ENCODE measurements at places on chromosomes 6 and 20.

DNA sequence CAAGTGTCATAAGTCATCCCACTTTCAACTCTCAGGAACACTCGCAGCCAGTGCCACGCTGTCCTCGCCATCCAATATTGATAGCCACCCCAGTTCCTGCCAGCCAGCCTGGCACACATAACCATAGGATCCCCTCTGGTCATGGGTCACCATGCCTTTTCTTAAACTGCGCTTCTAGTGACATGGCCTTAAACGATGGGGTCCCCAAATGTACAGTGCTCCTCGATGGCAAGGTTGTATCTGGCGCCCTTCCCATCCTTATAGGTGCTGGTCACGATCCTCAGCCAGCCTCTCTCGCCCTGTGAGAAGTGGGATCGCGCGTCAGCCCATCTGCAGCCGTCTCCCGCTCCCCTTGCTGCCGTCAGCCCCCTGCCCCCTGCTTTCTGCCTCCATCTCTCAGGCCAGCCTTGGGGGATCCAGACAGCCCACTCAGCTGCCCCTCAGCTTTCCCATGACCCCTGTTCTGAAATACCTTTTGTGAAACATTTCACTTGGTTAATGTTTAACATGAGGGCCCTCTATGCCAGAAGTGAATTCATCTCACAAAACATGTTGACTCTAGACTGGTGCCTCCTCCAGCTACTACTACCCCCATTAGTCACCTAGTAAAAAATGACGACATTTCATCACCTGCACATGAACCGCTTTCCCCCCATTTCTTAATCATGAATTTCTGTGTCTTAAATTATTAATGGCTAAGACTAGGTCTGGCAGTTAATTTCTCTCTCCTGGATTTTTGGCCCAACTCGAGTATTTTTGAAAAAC, 11.4 kb downstream of the CTSZ start:
- no peak for DNase-seq

DNA sequence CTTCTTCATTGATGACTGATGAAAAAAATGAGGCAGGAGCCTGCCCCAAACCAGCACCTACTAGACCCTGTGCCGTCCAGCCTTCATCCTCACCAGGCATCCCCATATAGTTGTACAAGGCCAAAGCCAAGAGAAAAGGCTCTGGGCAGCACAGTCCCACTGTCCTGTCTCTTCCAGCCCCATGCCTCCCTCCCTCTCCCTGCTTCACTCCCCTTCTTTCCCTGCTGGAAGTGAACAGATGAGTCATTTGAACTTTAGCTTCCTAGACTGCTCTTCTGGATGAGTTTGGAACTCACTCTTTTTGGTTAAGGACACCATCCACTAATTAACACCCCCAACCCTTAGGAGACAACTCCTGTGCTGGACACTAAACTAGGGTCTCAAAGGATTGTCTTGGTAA, 235.2 kb downstream of the LRFN2 start:
- peak; percentile 14 for DNase-seq

- peak; percentile 63 for DNase-seq
Measured at GRCh38 chr6:100458841-100459591, 5.7 kb downstream of the SIM1 start.

- DNase-seq: peak; percentile 100
Measured at GRCh38 chr6:27146706-27147505, 100.6 kb upstream of the PRSS16 start.

DNA sequence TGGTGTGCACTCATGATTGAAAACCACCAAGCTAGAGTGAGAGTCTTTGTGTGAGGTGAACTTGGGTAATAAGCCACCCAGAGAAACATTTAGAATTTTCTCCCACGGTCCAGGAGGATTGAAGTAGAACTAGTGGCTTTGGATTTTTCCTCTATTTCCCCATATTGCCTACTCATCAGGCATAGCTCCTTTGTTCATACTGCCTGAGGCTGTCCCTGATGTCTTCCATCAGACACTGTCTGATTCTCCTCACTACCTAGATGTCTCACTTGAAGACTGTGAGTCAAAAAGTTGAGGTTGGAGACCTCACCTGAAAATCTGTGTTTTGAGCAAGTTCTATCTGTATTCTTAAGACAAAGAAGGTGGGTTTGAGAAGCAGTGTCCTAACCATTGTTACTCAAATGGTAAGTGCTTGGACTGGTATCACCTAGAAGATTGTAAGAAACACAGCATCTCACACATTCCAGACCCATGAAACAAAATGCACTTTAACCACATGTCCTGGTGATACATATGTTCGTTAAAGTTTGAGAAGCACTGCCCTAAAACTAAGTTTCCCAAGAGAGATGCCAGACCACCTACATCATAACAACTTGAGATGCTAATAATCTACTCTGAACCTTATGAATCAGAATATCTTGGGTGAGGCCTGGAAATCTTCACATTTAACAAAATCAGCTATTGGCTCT, 523.4 kb upstream of the BTBD3 start:
- DNase-seq: peak; percentile 90

GRCh38 chr20:13984211-13984610, 6.2 kb downstream of the SEL1L2 start:
- DNase-seq: no peak

GRCh38 chr20:38714308-38714707, 10.0 kb upstream of the SLC32A1 start:
- DNase-seq: no peak

All from EH (cell line).